ENCODE measurements at places on chromosomes 1 and 21.

DNA sequence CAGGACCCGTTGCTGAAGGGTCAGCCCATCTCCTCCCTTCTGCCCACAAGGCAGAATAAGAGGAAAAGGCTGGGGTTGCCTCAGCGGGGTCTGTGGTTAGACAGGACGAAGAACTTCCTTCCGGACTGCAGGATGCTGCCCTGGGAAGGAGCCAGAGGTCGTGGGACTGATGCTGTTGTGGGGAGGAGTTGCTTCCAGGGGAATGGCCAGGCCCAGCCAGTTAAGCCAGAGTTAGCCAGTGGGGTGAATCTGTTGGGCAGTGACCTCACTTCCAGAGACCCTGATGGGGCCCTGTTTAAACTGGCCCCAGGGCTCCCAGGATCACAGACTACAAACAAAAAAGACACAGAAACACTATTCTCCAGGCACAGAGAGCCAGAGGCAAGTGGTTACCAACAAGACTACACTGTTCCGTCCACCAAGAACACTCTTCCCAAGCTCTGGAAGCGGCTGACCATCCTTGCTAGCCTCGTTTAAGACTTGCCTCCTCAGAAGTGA is 13.0 kb downstream of the FAM229A start:
- no peak for DNase-seq

GRCh38 chr1:199859491-199859933 is 168.0 kb upstream of the NR5A2 start:
- no peak for DNase-seq

GRCh38 chr1:16164213-16165072 is 8.6 kb upstream of the EPHA2 start:
- DNase-seq: no peak

DNA sequence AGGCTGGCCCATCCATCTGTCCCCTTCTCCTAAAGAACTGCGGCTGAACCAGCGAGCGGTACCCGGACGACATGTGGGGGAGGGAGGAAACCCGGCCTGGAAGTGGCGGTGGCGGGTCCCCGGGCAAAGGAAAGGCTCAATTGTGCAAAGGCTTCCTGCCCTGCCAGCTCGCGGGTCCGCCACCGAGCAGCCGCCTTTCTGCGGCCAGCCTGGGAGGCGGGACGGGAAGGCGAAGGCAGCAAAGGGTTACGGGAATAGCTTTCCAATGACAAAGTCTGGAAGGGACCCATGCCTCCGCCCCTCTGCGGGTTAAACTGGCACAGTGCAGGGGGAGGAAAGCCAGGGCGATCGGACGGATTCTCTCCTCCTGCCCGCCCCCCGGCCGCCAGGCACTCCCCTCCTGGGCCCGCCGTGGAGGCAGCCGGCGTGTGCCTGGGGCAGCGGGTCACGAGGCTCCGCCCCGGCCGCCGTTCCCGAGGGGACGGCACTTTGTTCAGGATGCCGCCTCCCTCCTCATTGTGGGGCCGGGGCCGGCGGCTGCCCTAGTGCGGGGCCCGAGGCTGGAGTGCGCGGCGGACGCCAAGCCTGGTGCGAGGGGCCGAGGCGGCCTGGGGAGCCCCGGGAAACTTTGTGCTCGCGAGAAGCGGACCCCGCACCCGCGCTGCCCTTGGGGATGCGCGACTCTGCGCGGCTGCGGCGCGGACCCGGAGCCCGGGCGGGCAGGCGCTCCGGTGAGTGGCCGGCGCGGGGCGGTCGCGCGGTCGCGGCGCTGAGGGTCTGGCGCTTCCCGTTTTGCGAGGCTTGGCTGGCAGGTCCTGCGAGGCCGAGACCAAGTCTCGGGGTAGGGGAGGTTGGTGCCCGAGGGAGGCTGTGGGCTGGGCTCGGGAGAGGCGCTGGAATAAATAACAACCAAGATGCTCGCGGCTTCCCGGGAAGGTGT is at the start of gene NAV1:
Gene NAV1, plus strand, starts transcription at position 516 of the 940 bp plus-strand sequence. CDS start 83,758 bp downstream, outside the sequence.
- no peak for DNase-seq

DNA sequence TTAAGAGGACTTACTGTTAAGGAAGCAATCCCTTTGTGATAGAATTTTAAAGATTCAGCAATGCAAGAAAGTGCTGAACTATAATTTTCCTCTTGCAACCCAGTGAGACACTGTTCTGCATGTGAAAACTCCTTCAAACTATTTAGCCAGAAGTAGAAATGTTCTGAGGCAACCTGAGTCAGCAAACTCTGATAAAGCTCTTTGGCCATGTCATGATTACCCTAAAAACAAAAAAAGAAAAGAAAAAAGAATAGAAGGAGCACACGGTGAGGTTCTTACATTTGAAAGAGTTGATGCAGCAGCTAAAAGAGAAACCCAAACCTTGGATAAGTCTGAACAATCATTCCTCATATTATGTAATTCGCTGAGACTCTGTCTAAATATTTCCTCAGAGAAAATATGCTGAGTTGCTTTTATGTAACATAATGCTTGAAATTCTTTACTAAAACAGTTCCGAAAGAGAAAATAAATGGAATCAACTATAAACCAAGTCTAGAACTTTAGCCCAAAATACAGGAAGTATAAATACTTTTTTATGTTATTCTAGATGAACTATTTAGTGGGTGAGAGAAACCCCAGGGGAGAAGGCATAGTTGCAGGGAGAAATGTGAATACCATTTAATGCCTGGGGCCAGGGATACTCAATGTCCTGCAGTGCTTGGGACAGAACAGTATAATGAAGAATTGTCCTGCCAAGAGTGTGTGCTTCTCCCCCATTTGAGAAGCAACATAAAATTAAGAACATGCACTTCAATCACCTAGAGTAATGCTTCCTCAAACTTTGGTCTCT is 60.0 kb downstream of the INTS7 start:
- no peak for DNase-seq

GRCh38 chr1:90963651-90964050 is 58.2 kb downstream of the ZNF644 start:
- no peak for DNase-seq

- DNase-seq: peak; percentile 87
Measured at GRCh38 chr1:16032388-16033102, 10.7 kb downstream of the CLCNKA start.

- no peak for DNase-seq
Measured at GRCh38 chr1:188027613-188028012, 1198.9 kb downstream of the PLA2G4A start.

- no peak for DNase-seq
Measured at GRCh38 chr1:219731771-219732170, 118.9 kb upstream of the ZC3H11B start.

DNA sequence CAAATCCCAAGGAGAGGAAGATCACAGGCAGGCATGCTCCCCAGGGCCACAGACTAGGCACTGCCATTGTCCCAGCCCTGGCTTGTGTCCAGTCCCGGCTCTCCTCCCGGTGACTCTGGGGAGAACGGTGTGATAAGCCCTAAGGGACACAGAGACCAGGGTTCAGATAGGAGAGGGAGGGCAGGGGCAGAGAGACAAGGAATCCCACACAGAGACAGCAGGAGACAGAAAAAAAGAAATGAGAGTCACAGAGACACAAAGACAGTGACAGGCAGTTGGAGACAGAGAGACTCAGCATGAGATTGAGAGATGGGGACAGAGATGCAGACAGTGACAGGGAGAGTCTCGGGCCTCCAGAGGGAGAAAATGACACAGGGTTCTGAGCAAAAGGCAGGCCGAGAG is 361 bp downstream of the INSRR start:
- peak; percentile 84 for DNase-seq

- no peak for DNase-seq
Measured at GRCh38 chr1:66300972-66301451, 232.9 kb upstream of the SGIP1 start.

DNA sequence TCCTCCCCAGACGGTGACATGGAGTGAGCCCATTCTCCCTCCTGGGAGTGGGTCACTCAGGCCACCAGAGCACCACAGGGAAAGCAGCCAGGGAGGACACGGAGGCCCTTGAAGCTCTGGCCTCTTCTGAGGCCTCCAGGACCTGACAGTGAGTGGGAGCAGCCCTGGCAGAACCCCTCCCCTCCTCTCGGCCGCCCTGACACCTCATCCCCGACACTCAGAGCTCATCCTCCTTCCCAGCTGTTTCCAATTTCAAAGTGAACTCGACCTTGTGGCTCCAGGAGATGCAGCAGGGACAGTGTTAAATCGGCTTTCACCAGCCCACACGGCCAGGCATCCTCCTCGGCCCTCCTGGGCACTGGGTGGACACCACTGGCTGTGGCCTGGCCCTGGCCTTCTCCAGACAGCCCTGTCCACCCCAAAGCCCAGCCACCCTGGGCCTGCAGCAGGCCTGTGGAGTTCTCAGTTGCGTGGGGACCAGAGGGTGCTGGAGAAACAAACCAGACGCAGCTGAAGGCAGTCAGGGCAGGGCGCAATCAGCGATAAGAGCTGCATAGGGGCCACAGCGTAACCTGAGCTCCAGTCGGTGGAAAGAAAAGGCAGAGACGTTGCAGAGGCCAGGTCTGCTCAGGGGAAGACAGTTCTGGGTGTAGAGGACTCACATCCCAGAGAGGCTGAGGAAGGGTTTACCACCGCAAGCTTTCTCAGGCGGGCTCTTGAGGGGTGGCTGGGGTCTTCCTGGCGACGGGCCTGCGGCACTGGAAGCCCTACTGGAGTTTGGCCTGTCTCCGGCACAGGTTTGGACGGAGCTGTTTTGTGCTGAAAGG is 27.1 kb downstream of the FTCD start:
- no peak for DNase-seq

DNA sequence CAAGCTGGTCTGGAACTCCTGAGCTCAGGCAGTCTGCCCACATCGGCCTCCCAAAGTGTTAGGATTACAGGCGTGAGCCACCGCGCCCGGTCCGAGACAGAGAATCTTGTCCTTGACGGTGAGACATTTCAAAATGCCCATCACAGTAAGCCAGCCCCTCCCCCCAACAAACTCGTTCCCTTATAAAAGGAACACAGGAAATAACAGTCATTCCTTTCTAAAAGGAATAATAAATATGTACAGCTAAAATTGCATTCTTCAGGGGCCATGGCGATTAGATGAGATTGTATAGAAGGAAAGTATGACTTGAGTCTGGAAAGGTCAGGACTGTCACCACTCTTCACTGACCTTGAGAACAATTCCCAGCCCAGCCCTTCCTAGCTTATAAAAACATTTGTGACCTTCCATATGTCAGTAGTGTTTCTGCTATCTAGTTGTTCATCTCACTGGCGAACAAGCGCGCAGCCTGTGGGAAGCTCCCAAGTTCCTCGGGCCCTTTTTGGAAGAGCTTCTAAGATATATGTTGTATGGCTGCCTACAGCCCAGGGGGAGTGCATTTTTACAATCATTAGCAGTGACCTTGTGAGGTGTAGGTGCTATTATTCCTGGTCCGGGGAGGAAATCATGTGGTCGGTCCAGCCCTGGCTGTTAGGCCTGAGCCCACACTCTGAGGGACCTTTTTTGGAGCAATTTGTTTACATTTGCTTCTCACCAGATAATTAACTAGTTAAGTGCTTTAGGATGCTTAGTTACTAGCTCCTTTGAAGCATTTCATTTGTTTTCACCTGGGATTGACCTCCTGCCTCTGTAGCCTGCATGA is 8.7 kb downstream of the SZRD1 start:
- no peak for DNase-seq

GRCh38 chr21:29487154-29487553 is 188.4 kb downstream of the BACH1 start:
- no peak for DNase-seq

- DNase-seq: no peak
Measured at GRCh38 chr1:106680776-106681344, 375.6 kb upstream of the PRMT6 start.

- no peak for DNase-seq
Measured at GRCh38 chr21:33760641-33761440, 118.5 kb downstream of the ITSN1 start.

DNA sequence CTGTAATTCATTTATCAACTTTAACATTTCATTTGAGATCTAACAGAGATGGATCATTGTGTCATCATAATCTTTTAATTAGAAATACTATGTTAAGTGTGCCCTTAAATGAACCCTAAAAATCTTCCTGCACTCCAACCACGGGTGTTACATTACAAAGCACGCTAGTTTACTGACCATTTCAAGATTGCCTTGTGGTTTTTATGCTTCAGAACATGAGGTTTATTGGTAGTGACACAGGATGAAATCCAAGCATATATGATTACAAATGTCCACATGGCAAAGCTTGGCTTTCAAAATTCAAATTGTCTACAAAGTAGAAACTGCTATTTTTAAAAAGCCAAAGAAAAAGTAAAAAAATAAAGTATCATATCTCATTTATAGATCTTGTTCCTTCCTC is 190.4 kb upstream of the USP25 start:
- DNase-seq: no peak

DNA sequence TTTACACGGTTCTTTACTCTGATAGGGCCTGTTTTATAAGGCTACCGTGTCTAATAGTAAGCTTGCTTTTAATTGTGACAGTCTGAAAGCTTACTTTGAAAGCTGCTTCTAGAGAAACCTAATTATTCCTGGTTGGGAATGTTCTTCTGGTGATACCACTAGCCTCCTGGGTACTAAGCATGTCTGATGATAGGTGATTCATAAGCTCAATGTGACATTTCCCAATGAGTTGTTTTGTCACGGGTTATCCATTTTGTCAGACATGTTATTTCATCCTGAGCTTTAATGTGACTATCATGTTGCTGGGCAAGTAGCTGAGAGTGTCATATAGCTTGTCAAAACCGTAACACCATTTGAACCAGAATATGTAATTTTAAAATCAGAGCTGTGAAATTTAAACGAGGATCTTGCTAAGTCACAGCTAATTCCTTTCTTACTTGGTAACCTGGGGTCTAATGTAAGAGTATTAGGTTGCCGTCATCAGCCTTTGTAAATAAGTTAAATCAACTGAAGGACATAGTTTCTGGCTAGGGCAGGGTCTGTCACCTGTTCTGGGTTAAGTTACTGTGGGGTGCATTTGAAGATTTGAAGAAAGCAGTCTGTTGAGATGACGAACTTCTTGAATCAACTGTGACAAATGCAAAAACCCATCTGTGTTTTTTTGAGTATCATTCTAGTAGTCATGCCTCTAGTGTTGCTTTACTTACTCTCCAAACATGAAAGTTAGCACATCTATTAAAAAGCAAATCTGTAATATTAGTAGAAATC is 529.2 kb downstream of the USP25 start:
- no peak for DNase-seq

GRCh38 chr1:35570589-35571137 is 2.5 kb upstream of the TFAP2E start:
- DNase-seq: no peak

DNA sequence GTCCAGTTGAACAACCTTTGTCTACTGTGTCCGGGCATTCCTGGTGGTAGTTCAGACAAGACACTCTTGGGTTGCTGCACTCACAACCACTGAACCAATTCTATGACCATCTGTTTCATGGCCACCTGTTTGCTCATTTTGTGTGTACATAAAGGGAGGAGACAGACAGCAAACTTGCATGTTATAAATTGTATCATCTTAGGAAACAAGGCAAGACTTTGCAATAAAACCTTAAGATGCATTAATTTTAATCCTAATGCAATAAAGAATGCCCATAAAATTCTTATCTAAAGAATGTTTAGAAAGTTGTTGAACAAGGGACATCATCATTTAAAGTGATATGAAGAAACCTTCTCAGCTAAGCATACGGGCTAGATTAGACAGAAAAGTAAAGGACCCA is 34.8 kb downstream of the ADAM30 start:
- no peak for DNase-seq

- DNase-seq: no peak
Measured at GRCh38 chr1:22461678-22462527, 10.3 kb downstream of the ZBTB40 start.

All from testis (tissue), 5 donors.